ENCODE measurements at places on chromosomes 5 and 9.

GRCh38 chr9:122016744-122017143 is 76.4 kb downstream of the TTLL11 start:
- no peak for DNase-seq

GRCh38 chr5:110900829-110901228 is 162.0 kb downstream of the SLC25A46 start:
- DNase-seq: no peak

- DNase-seq: no peak
Observed at GRCh38 chr9:134158753-134159392, 5.5 kb downstream of the RNU6ATAC start.

- DNase-seq: peak; percentile 64
Observed at GRCh38 chr9:130368631-130369103, 76.1 kb upstream of the ASS1 start.

- DNase-seq: no peak
Observed at GRCh38 chr5:93777620-93778019, 36.2 kb upstream of the POU5F2 start.

DNA sequence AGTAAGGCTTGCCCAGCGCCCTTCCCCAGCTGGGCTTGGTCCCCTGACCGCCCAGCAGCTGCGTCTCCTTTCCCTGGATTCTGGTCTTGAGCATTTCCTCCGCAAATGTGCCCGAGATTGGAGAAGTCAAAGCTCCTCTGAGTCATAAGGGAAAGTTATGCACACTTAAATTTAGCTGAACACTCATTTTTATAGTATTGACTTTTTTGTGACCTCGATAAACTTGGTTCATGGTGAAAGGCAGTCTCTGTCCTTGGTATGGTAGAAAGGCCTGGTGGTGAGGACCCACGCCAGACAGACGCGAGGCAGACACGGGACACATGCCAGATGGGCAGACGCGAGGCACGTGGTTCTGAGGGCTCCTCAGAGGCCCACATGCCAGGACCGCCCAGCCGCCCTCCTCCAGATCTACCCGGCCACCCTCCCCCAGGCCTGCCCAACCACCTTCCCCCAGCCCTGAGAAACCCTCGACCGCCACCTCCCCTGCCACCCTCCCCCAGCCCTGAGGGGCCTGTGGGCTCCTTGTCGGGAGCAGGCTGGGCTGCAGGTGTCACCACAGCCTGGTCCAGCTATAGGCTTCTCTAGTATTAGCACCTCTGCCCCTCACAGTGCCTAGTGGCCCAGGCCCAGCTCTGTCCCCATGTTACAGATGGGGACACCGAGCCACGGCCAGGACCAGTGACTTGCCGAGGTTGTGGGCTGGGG is 60.9 kb upstream of the CACNA1B start:
- DNase-seq: no peak

GRCh38 chr9:84255696-84256095 is 84.9 kb downstream of the SLC28A3 start:
- DNase-seq: no peak

DNA sequence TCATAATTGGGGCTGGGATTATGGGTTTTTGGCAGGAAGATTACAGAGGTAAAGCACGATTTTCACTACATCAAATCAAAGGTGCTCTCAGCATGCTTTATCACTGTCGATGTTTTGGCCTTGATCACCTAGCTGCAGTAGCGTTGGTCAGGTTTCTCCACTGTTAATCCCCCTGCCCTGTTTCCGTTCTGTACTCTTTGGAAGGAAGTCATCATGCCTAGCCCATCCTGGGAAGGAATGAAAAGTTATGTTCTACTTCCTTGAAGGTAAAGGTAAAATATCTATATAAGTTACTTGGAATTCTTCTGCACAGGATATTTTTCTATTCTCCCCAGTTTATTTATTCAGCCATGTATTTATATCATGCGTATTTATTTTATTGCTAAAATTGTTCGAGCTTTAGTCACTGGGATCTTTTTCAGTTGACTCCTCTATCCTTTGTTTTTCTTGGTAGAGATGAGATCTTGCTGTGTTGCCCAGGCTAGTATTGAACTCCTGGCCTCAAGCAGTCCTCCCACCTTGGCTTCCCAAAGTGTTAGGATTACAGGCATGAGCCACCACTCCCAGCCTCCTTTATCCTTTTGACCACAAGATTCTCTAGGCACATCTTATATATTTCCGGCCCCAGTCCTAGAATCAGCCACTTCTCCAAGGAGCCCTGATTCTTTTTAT is 25.3 kb downstream of the FAF2 start:
- no peak for DNase-seq
